Activated CD4-positive, alpha-beta T cell treated with anti-CD3 and anti-CD28 coated beads, Interleukin-2, Interleukin-4, amounts not matched to agents 100 ng/mL and 50 ng/mL, durations not matched to agents 16 hours and 8 hours (primary cell): ENCODE measurements at places on chromosomes 12 and 14.

- DNase-seq: no peak
Observed at GRCh38 chr14:105304565-105304964, 3.8 kb upstream of the BRF1 start.

GRCh38 chr14:49991491-49991890 lies 98.6 kb downstream of the ARF6 start:
- DNase-seq: no peak

DNA sequence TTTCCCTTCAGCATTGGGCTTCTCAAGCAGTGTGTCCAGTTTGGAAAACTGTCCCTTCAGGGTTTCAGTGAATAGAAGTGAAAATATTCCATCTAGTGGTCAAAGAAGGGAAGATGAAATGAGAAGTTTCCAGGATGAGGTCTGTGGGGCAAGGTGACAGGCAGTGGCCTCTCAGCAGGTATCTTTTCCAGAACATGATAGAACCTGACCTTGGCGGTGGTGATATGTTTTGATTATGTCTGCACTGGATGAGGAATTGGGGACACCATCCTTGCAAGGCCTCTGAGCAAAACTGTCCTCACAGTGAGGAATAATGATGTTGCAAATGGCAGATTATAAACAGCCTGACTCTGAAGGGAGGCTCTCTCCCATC lies 4.7 kb downstream of the GPX2 start:
- DNase-seq: no peak

DNA sequence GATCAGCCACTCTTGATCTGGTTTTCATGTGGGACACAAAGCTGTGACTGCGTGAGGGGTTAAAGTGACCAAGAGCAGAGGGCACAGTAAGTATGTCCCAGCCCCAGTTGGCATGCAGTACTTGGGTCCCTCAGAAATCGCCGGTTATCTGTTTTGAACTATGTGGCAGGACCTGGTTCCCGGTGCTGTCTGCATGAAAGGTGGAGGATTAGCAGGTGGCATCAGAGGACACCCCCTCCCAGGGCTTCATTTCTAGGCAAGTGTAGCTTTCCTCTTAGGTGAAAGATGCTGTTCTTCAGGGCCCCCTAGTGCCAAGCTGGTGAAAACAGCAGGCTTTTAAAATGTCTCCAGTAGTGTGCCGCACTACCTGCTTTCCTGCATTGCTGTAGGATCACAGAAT lies 57.1 kb downstream of the ATG14 start:
- DNase-seq: peak; percentile 65

GRCh38 chr14:53841109-53842099 lies 115.2 kb downstream of the BMP4 start:
- no peak for DNase-seq

DNA sequence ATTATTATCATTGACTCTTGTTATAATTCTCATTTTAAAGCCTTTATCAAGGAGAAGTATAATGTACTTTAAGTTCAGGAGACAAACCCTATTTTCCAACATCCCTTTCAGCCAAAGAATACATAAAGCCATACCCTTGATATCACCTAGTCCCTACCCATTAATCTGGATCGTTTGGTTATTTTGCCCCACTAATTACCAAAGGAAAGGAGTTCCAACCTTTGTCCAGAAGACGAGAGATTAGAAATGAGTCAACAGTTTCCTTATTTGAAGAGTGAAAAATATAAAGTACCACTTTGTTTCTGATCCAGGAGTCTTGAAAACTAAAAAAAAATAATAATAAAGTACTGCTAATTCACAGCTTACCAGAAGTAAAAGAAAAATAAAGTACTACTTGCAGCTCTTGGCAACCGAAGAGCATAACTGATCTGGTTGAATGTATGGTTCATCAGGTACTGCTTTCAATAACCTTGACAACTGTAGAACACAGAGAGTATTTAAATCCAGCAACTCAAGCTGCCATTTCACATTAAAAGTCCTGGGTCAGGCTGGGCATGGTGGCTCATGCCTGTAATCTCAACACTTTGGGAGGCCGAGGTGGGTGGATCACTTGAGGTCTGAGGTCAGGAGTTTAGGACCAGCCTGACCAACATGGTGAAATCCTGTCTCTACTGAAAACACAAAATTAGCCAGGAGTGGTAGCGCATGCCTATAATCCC lies 33.7 kb downstream of the LIMA1 start:
- DNase-seq: peak; percentile 60

GRCh38 chr12:98058838-98059237 lies 456.6 kb upstream of the TMPO start:
- DNase-seq: no peak

DNA sequence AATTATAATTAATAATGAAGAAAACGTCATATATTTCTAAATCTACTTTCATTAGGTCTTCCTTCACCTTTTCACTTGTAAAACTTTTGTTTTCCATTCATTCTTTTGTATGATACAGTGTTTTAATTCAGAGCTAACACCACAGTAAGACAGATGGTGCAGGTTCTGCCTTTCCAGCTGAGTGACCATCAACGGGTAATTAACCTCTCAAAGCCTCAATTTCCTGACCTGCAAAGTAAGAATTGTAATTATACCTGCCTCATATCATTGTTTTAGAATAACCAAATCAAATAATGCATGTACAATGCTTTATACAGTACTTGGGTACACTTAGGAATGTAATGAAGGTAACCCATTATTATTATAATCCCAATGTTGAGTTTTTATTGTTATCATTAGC lies 157.6 kb downstream of the FOXA1 start:
- DNase-seq: no peak

DNA sequence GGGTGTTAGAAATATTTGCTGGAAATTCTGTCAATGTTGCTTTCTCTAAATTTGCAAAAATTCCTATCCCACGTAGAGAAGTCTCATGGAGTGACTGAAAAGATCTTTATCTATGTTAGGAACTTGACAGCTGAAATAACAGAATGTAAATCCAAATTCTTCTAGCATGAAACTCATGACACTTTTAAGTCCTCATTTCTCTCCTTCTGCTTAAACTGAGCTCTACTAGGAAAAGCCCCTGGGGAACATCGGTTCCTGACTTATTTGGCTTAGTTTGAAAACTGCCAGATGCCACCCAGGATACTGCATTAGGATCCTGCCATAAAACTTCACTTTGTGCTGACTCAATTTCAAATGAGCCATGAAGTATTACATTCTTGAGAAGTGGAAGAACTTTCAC lies 426.0 kb downstream of the GALC start:
- DNase-seq: no peak

DNA sequence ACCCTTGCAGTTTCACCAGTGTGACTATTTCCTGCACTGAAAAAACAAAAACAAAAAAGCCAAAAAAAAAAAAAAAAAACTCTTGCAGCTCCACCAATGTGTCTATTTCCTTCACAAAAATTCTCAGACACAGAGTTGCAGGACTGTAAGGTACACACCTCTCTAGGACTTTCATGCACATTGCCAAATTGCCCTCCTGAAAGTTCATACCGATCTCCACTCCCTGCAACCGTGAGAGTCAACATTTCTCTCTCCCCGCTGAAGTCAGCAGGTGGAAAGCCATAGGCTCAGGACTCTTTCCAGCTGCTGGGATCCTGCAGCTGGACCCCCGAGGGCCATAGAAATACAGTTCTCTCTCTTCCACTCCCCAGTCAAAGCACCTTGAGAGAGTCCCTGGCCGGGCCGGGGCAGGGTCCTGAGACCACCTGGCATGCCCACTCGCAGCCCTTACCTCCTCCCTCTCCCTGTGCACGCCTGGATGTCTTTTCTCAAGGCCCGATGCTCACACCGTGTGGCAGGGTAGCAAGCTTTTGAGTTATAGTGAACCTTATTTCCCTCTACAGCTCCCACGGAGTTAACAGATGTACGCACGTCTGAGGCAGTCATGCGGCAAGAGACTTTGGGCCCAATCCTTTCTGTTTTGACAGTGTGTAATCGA lies 23.6 kb downstream of the MMAB start:
- no peak for DNase-seq

DNA sequence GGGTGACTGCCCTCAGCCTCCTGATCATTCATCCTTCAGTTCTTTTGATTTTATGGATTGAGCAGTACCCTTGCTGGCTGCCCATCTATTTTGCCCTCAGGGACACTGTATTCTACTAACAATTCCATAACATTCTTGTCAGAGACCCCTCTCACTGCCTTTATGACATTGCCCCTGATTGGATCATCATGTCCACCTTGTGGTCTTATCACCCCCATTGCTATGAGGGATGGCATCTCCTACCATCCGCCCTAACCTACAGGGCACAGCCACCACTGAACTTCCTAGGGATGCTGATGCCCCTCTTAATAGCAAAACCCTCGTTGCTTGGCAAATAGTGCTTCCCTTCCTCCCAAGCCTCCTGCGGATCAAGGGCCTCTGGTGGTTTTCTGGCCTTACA lies 38.8 kb upstream of the HMGA2 start:
- DNase-seq: no peak

DNA sequence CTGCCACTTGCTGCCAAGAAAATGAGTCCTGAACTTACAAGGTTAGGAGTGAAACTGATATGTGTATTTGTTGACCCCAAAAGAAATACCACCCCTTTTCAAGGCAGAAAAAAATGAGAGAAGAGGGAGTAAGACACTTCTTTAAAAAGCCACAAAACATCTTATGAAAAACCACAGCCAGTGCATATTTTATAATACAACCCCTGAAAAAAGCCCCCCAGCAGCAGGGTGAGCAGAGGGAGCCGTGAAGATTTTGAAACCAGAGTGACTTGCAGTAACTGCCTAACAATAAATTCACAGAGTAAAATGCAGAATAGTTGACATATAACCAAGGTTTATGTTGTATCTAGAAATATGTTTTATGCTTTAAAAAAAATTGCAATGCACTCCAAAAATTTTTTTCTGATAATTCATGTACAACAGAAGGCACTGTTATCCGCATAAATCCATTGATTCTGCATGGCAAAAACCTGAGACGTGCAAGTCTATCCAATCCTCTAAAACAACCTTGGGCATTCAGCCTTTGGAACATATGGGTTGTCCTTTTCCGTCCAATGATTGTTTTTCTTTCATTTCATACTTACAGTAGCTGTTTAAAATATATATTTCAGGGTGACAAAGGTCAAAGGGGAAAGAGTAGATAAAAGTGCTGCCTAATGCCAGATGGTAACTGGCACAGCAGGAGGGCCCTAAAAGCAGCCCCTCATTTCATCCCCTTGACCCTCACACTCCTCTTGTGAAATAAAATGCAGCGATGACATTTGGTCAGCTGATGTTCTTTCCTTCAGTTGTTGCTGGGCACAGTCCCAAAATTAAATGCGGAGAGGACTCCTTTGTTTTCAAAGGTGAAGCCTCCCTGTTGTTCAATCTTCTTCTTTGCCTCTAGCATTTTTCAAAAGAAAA lies 65.3 kb downstream of the IPO8 start:
- no peak for DNase-seq

DNA sequence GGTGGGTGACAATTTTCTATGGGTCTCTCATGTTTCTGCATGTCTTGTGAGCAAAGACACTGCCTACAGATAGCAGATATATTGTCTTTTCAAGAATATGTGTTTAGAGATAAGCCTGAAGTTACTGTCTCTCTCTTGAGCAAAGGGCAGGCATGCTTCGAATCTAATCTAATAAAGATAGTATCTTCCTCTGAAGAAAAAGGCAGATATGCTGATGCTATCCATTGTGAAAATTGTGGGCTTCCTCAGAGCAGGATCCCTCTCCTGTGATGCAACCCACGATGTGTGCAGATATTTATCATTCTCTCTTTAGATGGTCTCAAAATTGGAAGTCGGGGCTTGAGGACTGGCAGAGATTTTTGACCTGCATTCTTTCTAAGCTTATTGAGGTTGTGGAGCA lies 187.0 kb downstream of the DACT1 start:
- no peak for DNase-seq

DNA sequence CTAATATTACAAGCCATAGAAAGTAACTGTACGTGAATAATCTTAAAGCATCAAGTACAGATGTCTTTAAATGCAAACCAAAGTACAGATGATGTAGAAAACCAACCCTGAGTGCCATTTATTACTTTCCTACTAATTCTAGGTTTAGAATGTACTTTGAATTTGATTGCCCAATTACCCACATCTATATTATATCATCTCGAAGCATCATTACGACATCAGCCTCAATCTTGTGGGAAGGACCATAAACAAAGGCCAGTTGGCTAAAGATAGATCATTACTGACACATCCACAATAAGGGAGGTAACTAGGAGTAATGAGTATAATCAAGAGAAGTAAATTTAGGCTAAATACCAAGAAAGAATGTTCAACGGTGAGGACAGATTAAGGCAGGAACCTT lies 478.9 kb downstream of the BCAT1 start:
- no peak for DNase-seq

DNA sequence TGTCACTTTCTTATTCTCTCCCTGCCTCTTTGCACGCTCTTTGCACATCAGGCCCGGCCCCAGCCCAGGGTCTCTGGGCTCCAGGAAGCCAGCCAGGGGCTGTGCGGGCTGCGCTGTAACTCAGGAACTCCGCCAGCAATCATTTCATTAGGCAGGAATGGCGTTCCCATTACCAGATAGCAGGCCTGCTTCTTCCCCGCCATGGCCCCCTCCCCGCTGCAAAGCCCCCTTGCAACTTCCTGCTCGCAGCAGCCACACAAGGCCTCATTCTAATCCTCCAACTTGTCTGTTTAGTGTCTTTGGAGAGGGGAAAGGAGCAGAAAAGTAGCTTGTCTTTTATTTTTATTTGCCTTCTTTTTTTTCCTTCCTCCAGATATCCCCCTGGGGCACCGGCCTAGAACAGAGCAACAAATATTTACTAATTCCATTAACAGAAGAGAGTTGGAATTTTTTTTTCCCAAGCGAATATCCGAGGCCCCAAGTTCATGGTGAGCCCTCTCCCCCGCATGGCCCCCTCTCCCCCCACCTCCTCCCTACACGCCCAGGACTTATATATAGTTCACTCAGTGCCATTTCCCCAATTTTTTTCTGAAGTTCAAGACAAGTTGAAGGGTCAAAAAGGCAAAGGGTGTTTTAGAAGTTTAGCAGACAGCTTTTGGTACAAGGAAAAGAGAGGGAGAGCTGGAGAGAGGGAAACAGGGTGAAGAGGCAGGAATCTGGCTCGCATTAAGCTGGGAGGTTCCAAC lies 329.4 kb upstream of the TBX3 start:
- no peak for DNase-seq

- DNase-seq: peak; percentile 20
Observed at GRCh38 chr12:13000925-13001774, 1.1 kb upstream of the HEBP1 start.

GRCh38 chr12:121676190-121676589 lies 6.7 kb upstream of the MORN3 start:
- DNase-seq: no peak

DNA sequence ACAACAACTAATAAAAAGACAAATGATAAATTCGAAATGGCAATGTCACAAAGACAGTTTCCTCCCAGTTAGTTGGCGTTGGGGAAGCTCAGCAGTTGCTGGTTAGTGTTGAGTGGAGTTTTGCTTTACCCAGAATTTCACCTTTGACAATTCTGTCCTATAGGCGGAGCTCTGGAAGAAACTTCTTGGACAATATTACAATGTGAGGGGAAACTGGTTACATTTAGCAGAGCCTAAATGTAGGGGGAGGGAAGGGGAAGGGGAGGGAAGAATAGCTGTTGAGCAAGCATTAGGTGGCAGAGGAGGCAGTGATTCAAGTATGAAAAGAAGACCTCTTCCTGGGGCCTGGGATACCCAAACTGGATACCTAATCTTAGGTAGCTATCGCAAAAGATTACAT lies 51.4 kb downstream of the BDKRB1 start:
- no peak for DNase-seq

GRCh38 chr12:106892075-106892474 lies 63.6 kb upstream of the TMEM263 start:
- DNase-seq: no peak

- no peak for DNase-seq
Observed at GRCh38 chr12:25712169-25712568, 159.1 kb upstream of the LMNTD1 start.

- no peak for DNase-seq
Observed at GRCh38 chr14:51285120-51285519, 45.1 kb downstream of the TMX1 start.

- DNase-seq: no peak
Observed at GRCh38 chr14:67940486-67941455, 121.2 kb downstream of the RAD51B start.
